A549 treated with ZK216348 at 1 μM for 4 hours (cell line): ENCODE measurements at places on chromosomes 11 and 22. TPM values are rescaled to one million over a fixed set of nuclear protein-coding genes. Genes with fewer than 3 reads are reported as not detected.

Gene LRRC55
- not detected in 5 replicates for total RNA-seq

Gene GPR83
- 0.06 to 0.09 TPM (median 0.07 TPM) in 4 of 5 replicates, not detected in the other for total RNA-seq

Gene TMEM45B
- total RNA-seq = 0.07 to 0.41 TPM (median 0.38 TPM) in 3 of 5 replicates, not detected in the others

Gene FOLR1
- total RNA-seq = not detected in 5 replicates

Gene TIMP3
- 1.3 to 3.0 TPM (median 1.6 TPM) in 5 replicates for total RNA-seq

Gene CCDC87
- total RNA-seq = 0.55 to 0.85 TPM (median 0.79 TPM) in 5 replicates

Gene MMP12
- total RNA-seq = 0.12 to 0.13 TPM in 2 of 5 replicates, not detected in the others

Gene OR8D4
- not detected in 5 replicates for total RNA-seq

Gene DDT
- 84.5 to 162 TPM (median 148 TPM) in 5 replicates for total RNA-seq

Gene CASP12
- total RNA-seq = not detected in 5 replicates

Gene TRIM22
- total RNA-seq = 0.57 to 1.0 TPM (median 0.81 TPM) in 5 replicates
